ENCODE measurements at places on chromosomes 16 and 17. TPM values are rescaled to one million over a fixed set of nuclear protein-coding genes. Genes with fewer than 3 reads are reported as not detected.

NGFR gene
- total RNA-seq, result 12.8 TPM

HES7 gene
- total RNA-seq, result 0.33 TPM

ACSM5 gene
- total RNA-seq, result not detected

GNG13 gene
- total RNA-seq, result not detected

SULT1A1 gene
- 5.7 TPM for total RNA-seq

PRAC2 gene
- not detected for total RNA-seq

SPAG7 gene
- 20.7 TPM for total RNA-seq

SETD1A gene
- 8.5 TPM for total RNA-seq

GPR139 gene
- total RNA-seq, result not detected

MLKL gene
- 16.6 TPM for total RNA-seq

CD300E gene
- total RNA-seq, result not detected

NPIPA3 gene
- 0.67 TPM for total RNA-seq

PAM16 gene
- 79.7 TPM for total RNA-seq

RRAD gene
- total RNA-seq, result 1.9 TPM

RAP1GAP2 gene
- total RNA-seq, result 22.3 TPM

KRT32 gene
- total RNA-seq, result not detected

SMPD3 gene
- total RNA-seq, result not detected

P4HB gene
- total RNA-seq, result 995 TPM

Measured in mammary epithelial cell (primary cell).